Stimulated activated effector memory CD8-positive, alpha-beta T cell treated with anti-CD3 and anti-CD28 coated beads, Interleukin-12 subunit alpha, Interleukin-12 subunit beta, amount 100 ng/mL, for 72 hours (primary cell): ENCODE measurements at places on chromosomes 16 and 17.

DNA sequence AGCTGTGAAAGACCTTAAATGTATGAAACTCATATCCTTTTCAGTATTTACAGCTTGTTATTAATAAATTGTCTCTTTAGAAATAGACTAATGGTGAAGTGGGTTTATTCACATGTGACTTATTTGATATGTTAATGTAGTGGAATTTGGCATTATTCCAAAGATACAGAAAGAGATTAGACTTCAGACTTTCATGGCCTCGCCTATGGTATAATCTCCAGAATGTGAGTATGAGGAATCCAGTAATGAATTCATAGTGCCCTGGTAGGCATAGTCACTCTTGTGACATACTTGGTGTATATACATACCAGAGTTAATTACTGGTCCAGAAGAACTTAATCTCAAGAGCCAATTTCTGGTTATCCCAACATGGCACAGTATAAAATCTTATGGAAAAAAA lies 72.7 kb downstream of the OMG start:
- no peak for DNase-seq

DNA sequence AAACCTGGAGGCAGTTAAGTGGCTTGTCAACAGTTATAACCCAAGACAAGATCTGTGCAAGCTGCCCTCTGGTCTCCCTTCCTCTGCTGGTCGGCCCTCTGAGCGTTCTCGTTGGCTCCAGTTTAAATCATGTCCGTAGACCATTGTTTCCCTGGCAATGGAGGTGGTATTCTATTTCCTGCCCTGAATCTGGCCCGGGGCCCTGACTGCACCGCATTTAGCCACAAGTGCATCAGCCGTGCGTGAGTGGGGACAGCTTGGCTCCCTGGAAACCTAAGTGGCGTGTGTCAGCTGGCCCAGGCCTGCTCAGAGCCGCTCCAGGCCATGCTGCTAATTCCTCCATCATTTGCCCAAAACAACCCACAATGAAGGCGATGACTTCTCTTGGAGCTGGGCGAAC lies 15.0 kb upstream of the MYLK3 start:
- no peak for DNase-seq

DNA sequence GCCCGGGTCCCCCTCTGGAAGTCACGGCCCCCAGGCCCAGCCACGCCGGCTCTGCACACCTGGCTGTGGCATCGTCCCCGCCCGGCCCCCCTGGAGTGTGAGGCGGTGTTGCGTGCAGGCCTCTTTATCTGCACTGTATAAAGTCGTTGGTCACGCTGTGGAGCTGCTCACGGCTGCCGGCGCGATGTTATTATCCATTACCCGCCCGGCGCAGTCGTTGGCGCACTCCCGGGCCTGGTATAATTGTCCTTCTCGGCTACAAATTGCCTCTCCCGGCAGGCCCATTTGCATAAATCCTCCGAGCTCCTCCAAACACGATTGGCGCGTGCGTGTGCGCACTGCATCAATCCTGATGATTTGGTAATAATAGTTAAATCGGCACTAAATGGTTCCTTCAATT lies 57.8 kb downstream of the BAHCC1 start:
- DNase-seq: no peak

- DNase-seq: no peak
These were observed 43.4 kb upstream of the ICAM2 start for GRCh38 chr17:64063766-64064224.

DNA sequence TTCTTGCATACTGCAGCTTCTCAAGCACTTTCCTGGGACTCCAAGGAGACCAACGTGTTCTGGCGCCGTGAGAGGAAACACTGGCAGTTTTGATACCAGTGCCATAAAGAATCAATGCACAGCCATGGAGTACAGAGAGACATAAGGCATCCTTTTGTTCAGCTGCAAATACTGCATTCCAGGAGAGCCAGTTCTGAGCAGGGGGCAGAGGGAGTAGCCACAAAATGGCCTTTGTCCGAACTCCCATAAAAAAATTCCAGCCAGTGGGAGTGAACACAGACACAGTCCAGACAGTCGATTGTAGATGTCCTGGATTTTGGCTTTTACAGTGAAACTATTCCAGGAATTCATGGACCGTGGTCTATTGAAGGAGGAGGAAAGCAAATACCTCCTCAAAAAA lies 36.2 kb upstream of the TEKT3 start:
- DNase-seq: no peak
